ENCODE measurements at places on chromosomes 1 and 21.

DNA sequence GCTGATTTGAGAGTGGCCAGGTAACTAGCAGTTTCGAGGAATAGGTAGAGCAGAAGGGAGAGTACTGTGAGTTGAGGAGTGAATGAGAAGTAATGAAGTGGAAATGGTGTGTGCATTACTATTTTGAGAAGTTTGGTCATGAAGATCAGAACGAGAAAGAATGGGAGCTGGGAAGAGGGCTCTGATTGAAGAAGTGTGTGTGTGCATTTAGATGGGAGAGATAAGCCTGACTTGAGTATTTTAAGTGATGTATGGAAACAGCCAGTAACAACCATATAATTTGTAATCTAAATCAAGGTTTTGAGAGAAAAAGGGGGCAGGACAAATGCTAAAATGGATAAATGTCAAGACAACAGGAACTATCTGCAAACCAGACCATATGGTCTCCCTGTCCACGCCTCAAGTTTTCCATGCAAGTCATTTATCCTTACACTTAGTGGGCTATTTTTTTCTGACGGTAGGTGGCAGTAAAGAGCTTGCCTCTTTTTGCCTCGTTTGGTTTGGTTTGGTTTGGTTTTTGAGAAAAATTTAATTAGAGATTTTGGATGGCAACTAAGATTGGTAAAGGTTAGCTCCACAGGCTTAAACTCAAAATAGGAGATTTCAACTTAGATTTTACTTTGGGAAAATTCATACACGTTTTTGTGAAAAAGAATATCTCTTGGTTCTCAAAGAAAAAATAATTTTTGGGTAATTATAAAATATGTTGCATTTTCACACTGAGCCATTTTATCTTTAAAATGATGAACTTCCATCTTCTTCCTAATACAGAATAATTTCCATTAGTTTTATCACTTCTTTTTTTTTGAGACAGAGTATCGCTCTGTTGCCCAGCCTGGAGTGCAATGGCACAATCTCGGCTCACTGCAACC, 9.5 kb upstream of the B3GALNT2 start:
- DNase-seq, result no peak

GRCh38 chr1:167661527-167662426, 31.7 kb downstream of the RCSD1 start:
- DNase-seq, result no peak

- no peak for DNase-seq
Observed at GRCh38 chr1:86542631-86543030, 4.2 kb upstream of the CLCA4 start.

GRCh38 chr1:17671741-17672140, 83.4 kb upstream of the ACTL8 start:
- DNase-seq, result no peak

DNA sequence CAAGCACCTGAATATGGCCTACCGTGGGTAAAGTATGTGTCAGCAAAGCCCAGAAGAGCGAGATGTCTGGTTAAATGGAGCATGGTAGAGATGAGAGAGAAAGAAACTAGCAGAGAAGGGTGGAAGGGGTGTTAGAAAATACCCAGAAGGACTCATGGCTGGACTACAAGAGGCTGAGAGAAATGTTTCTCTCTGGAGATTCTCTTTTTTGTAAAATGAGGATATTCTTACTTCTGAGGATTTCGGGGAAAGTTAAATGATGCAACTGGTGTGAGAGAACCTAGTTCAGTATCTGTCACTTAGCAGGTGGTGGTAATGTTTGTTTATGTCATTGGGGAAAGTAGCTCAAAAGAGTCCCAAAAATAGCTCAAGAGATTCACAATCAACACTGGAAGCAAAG, 7.2 kb upstream of the EPS15 start:
- DNase-seq, result no peak

DNA sequence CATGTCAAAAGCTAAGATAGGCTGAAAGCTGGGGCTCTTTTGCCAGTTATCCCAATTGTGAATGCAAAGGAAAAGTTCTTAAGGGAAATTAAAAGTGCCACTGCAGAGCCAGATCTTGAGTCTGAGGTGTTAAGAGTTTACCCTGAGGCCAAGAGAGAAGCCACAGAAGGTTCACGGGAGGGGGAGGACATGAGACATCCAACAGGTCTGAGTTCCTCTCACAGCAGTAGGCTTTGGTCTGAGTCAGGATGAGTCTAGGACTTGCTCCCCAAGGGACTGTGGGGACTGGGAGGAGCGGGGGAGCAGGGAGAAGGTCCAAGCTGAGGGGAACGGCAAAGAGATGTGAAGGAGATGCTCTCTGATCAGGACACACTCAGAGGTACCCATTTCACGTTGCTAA, 411.2 kb upstream of the CAMK1G start:
- DNase-seq, result no peak

- DNase-seq, result no peak
Observed at GRCh38 chr1:64546013-64546412, 76.1 kb downstream of the CACHD1 start.

GRCh38 chr1:228323401-228323800, 83.2 kb downstream of the TRIM11 start:
- DNase-seq, result no peak

DNA sequence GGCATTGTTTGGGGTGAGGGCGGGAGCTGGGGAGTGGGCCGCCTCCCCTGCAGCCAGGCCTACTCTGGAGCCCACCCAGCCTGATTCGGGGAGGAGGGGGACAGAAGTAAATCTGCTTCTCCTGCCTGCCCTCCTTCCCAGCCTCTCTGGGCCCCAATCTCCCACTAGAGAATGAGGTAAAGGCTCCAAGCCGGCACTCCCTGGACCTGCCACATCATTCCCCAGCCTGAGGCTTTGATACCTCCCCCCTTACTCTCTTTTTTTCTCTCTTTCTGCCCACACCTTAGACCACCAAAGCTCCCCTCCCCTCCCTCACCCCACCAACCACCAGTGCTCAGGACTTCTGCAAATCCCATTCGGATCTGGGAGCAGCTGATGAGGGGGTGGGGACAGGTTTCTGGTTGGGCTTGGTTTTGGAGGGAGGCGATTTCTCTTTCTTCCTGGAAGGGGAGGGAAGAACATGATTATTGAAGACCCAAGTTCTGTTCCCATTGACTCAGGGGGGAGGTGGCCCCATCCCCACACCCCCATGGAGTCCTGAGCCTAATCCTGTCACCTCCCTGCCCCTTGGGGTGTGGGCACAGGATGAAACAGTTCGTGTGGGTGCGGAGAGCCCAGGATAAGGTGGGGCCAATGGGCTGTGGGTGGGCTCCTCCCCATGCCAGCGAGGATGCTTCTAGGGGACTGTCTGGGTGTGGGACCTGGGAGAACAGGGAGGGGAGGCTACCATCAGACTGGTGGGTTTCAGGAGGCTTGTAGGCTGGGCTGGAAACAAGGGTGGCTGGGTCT, 1.3 kb downstream of the MAP7D1 start:
- no peak for DNase-seq
